CD4-positive, alpha-beta T cell treated with Interleukin-15 for 1 hour (primary cell): ENCODE measurements at places on chromosomes 3 and 15.
A peak's percentile ranks its signal among the peaks of the same experiment; 100 is the strongest.

GRCh38 chr15:71451130-71451529 is 335.9 kb downstream of the THSD4 start:
- no peak for DNase-seq

DNA sequence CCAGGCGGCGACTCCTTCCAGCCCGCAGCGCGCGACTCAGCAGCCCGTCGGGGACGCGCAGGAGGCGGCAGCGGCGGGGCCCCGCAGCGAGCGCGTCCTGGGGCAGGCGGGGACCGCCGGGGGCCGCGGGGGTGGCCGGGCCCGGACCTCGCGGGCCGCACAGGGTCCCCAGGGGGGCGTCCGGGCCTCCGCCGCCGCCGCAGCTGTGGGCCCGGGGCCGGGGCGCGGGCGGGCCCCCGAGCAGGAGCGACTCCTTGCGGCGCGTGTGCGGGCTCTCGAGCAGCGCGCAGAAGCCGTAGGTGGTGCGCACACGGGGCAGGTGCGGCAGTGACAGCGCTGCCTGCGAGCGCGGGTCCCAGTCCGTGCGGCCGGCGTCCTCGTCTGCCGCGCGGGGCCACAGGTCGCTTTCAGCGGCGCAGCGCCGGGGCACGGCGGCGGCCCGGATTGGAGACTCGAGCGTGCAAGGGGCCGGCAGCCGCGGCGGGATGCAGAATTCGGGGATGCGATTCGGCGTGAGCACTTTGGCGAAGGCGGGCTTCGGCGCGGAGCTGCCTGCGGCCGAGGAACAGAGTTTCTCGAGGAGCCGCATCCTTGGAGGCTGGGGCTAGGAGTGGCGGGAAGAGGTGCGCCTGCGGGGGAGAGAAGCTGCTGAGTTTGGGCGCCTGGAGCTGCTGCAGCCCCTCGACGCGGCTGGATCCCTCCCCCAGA is 535 bp downstream of the C2CD4B start:
- DNase-seq = no peak

DNA sequence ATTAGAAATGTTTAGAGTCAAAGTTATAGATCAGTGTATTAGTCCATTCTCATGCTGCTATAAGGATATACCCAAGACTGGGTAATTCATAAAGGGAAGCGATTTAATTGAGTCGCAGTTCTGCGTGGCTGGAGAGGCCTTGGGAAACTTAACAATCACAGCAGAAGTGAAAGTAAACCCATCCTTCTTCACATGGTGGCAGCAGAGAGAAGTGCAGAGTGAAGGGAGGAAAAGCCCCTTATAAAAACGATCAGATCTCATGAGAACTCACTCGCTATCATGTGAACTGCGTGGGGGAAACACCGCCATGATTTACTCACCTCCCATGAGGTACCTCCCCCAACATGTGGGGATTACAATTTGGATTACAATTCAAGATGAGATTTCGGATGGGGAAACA is 871.5 kb downstream of the DIPK2A start:
- DNase-seq = no peak

DNA sequence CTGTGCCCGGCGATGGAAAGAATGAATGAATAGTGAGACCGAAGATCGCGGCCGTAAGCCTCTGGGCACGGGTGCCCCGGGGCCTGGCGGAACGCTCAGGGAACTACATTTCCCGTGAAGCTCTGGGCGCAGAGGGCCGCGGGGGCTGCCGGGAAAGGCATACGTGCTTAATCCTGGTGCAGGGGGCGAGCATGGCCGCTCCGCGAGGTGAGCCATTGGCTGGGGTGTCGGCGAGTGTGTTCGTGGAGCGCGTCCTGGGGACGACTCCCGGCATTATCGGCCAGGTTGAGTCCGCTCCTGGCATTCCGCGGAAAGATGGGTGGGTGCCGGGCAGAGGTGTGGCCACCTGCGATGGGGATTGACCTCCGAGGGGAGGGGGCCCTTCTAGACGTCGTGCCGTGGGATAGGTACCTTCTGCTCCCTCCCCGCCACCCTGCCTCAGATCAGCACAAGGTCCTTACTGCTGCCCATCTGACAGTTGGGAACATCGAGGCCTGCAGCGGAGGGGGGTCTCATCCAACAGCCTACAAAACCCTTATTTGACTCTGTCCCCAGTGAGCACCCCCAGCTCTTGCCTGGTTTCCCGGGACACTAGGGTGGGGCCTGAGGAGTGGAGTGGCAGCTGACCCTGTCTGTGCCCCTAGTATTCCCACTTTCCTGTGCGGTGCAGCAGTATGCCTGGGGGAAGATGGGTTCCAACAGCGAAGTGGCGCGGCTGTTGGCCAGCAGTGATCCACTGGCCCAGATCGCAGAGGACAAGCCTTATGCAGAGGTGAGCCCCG is at the start of gene MPI:
TSS of gene MPI (plus strand) at position 160 of the 782 bp plus-strand sequence. CDS start at position 192, 32 bp downstream.
- DNase-seq = peak; percentile 83

DNA sequence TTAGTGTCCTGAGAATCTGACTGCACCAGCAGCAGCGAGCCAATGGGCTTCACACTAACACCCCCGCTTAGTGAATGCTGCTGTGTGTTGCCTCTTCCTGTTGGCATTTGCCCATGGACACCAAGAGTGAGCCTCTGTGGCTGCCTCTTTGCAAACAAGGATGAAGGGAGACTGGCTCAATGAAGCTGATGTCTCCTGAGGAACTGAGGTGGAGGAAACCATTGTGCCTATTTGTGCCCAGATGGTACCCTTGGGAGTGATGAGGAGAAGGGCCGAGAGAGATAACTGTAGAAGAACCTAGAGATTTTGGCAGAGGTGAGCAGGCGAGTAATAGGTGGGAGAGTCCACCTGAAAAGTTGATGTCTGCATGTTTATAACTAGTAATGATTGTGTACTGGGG is 51.2 kb downstream of the IL20RB start:
- no peak for DNase-seq

- peak; percentile 19 for DNase-seq
These were observed 31.6 kb upstream of the SLC35G2 start for GRCh38 chr3:136787349-136787748.

DNA sequence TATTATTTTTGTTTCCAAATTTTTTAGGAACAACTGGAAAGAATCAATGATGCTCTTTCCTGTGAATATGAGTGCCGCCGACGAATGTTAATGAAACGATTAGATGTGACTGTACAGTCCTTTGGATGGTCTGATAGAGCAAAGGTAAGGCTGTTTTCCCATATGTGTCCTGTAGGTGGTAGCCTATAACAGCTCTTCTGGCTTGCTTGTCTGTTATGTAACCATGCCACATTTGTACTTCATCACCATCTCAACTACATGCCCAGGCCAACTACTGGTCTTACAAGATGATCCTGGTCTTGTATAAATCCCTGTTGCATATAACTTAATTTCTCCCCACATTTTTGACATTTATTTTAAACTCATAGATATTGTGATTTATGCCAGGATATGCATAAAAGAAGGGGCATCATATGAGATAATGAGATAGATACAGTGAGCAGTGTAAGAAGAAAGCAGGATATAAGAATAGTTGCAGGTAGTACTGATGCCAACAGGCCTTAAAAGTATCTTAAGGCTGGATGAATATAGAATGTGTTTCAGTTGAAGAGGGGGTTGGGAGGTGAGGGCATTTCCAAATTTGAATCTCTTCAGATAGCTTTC is 20.3 kb downstream of the FAM98B start:
- peak; percentile 40 for DNase-seq

- no peak for DNase-seq
These were observed 45.3 kb downstream of the ATP13A5 start for GRCh38 chr3:193333229-193333628.

DNA sequence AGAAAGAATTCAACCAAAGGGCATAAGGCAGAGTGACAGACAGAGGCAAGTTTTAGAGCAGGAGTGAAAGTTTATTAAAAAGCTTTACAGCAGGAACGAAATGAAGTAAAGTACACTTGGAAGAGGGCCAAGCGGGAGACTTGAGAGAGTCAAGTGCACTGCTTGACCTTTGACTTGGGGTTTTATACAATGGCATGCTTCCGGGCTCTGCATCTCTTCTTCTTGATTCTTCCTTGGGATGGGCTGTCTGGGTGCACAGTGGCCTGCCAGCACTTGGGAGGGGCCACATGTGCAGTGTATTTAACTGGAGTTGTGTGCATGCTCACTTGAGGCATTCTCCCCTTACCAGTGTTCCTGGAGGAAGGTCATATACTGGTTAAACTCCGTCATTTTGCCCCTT is 30.4 kb upstream of the KLHL25 start:
- no peak for DNase-seq

DNA sequence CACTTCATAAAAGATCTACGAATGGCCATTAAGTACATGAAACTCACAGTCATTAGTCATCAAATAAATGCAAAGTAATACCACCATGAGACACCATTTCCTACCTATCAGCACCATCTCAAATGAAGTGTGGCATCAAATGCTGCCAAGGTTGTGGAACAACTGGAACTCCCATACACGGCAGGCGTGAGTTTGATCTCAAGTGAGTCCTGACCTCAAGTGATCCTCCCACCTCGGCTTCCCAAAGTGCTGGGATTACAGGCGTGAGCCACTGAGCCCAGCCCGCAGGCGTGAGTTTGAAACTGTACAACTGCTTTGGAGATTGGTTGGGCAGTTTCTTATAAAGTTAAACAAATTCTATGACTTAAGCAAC is 28.8 kb upstream of the HDAC11 start:
- no peak for DNase-seq

DNA sequence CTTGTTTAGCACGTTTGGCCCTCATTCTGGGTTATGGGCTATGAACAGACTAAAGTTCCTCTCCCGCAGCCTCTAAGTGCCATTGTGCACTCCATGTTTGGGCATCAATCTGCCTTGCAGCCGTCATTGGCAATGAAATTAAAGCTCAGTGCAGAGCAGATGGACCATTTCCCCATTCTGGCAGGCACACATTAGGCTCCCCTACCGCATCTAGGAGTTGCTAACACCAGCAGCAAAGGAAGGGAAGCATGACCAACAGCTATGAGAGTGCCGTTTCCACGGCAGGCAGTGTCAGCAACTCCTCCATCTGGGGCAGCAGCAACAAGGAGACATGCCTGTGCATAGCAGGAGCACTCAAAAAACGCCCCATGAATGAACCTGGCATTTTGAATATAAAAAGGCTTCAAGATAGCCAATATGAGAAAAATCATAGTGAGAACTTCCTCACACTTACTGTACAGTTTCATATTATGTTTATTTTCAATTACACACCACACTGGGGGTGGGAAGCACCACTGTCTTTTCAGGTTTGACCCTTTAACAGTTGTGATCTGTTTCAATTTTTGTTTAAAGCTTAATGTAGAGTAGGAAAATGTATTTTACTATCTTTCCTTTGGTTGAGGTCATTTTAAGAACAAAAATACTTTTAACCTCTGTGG is 218.7 kb downstream of the KCNMB2 start:
- no peak for DNase-seq

DNA sequence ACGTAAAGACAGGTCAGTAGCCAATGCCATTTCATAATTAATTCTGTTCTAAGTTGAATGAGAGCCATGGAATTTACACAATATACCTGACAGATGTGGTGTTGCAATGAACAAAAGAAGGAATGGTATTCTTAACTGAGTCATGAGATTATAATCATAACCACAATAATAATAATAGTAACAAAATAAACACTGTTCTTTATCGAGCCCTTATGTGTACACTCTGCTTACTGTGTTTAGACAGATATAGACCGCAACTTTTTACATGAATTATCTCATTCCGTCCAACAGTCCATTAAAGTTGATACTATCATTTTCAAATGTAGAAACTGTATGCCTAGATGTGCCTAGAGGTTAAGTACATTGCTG is 28.2 kb upstream of the SCAANT1 start:
- no peak for DNase-seq

GRCh38 chr15:21270474-21270873 is 169.8 kb downstream of the POTEB3 start:
- no peak for DNase-seq

- no peak for DNase-seq
These were observed 225.5 kb downstream of the RORA start for GRCh38 chr15:61003437-61004218.

GRCh38 chr3:30775040-30775439 is 119.4 kb downstream of the GADL1 start:
- DNase-seq = no peak

GRCh38 chr3:131596884-131597283 is 94.1 kb upstream of the MRPL3 start:
- DNase-seq = no peak

GRCh38 chr3:124966521-124967445 is 32.2 kb upstream of the MUC13 start:
- DNase-seq = no peak

- DNase-seq = no peak
These were observed 18.8 kb upstream of the MFSD1 start for GRCh38 chr3:158783051-158783450.

DNA sequence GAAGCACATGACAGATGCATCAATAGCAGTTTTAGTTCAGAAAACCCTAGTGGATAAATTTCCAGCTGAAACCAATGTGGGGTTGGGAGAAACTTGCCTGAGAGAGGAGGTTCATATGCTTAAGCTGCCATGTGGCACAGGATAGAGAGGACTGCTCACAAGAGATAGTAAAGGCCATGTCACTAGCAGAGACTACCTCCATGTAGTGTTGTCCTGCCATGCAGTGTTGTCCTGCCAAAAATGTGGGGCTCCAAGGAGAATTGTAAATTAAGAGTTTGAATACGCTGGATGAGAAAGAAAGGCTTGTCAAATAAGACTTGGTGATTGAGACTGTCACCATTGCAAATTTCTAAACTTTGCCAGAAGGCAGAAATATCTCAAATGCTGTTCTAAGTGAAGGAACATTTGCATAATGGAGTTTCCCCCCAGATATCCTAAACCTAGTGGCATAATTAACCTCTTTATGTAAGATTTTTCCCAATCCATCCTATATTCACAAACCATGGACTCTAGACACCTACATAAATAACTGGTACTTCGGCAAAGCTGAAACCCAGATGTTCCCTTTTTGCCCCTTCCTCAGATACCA is 938.3 kb upstream of the ALCAM start:
- no peak for DNase-seq

- no peak for DNase-seq
These were observed 68.5 kb downstream of the MYO1E start for GRCh38 chr15:59304034-59304795.

DNA sequence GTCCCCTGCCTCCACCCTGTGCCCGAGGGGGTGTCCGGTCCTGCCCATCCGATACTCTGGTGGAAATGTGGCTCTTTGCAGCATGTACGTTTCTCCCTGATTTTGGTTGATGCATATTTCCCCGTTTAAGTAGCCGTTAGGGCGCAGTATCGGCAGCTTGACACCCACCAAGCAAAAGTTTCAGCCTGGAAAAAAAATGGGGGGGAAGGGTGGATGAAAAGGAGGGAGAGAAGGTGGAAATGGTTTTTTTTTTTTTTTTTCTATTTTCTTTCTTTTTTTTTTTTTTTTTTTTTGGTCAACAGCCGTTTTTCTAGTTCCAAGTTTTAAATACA is 1.3 kb downstream of the RAP2B start:
- DNase-seq = no peak

DNA sequence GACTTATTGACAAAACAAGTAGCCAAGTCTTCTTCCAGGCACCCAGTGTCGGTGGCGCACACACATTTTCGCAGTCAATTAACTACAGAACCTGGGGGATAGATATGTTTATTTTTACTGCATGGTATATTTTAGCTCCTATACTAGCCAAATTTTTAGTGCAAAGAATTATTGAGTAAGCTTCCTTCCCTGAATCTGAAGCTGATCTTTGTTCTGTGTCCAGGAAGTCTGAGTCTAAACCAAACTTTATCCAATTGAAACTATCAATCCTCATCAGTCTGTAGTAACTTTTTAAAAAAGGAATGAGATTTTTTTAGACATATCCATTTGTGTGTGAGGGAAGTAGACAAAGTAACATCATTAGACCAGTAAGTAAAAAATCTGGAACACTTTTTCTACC is 133.1 kb downstream of the GADL1 start:
- no peak for DNase-seq
